ENCODE measurements at places on chromosomes 7 and 10.

DNA sequence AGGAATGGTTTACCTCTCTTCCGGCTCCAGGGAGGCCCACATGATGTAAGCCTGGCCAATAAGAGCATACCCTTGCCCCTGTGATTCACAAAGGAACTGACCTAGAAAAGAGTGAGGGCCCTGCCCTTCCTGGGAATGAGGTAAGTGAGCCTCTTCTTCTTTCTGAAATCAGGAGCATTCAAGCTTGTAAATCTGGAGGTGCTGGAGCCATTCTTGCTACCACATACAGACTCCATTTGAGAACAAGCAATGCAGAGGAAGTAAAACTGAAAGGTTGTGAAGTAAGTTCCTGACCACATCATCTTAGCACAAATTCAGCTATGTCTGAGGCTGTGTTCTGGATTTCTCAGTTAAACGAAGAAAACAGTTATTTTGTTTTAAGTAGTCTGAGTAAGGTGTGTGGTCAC is 132.2 kb downstream of the CD36 start:
- peak; percentile 18 for DNase-seq

GRCh38 chr7:93955304-93955703 is 33.8 kb downstream of the GNG11 start:
- DNase-seq, result no peak

- DNase-seq, result no peak
Measured at GRCh38 chr10:102300278-102300843, 55.0 kb downstream of the GBF1 start.

DNA sequence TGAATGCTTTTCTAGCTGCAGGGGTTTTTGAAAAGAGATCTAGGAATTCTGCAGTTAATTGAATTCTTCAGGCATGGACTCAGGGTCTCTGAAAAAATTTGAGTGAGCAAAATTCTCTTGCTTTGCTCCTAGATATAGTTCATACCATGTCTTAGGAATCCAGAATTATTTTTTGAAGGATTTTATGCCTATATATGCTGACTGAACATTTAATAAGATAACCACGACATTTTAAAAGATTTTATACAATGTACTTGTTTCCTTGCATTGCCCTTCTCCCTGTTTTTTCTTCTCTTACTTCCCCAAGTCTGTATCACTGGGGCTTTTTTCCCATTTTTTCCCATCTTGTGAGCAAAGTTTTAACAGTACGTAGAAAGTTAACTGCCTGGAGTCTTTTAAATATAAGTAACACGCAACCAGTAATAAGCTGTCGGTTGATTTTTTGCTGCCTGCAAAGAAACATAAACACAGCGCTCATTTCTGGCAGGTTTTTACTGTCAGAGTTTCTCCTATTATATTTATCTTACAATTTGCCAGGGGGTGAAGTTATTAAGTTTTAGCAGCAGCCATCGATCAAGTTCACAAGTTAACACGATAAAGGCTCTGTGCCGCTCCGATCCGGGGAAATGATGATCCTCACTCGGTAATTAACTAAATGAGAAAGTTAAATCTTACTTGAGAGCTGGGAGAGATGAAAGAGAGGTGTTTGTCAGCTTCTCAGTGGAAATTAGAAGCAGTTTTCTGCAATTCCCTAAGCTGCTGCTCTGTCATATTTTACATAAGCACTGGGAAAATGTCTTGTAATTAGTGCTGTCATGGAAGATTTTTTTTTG is 81.0 kb downstream of the POLL start:
- no peak for DNase-seq

- DNase-seq, result peak; percentile 48
Measured at GRCh38 chr7:24705461-24705954, 51.8 kb downstream of the GSDME start.

DNA sequence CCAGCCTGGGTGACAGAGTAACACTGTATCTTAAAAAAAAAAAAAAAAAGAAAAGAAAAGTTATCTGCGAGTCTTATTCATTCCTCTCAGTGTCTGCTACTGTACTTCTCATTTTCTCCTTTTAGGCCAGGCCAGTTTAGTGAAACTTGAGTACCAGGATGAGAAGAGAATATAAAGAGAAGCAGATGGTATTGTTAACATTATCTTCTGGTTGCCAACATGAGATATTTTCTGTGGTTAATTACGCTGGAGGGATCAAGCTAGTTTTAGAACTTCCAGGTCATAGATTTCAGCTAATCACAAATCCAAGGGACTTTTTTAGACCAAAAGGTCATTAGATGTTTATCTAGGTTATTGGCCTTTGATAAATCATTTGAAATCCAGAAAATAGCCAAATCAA is 252.6 kb upstream of the SMIM30 start:
- DNase-seq, result no peak

DNA sequence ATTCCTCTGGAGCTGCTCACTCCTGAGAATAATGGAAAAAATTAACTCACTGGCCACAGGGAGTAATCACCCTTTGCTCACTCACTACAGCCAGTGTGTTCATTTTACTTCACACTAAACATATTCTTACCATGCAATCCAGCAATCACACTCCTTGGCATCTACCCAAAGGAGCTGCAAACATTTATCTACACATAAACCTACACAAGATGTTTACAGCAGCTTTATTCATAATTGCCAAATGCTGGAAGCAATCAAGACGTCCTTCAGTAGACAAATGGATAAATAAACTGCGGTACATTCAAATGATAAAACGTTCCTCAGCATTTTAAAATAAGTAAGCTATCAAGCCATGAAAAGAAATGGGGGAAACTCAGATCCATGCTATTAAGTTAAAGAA is 34.2 kb upstream of the POM121L12 start:
- no peak for DNase-seq

GRCh38 chr10:88256886-88257285 is 326.2 kb downstream of the RNLS start:
- DNase-seq, result no peak

DNA sequence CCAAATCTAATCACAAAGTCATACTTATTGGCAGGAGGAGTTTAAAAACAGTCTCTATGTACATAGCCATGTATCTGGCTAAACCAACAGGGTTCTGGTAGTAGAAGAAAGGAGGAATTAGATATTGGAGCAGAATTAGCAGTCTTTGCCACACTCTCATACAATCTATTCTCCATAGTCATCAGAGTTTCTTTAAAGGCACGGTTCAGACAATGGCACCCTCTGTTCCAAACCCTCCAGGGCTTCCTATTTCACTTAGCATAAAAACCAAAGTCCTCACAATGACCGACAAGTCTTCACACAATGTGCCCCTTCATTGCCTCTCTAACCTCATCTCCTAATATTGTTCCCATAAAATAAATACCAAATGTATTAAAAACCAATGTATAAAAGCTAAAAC is 12.7 kb downstream of the ZNF438 start:
- no peak for DNase-seq

GRCh38 chr10:49508654-49509053 is 30.3 kb downstream of the ERCC6 start:
- no peak for DNase-seq

DNA sequence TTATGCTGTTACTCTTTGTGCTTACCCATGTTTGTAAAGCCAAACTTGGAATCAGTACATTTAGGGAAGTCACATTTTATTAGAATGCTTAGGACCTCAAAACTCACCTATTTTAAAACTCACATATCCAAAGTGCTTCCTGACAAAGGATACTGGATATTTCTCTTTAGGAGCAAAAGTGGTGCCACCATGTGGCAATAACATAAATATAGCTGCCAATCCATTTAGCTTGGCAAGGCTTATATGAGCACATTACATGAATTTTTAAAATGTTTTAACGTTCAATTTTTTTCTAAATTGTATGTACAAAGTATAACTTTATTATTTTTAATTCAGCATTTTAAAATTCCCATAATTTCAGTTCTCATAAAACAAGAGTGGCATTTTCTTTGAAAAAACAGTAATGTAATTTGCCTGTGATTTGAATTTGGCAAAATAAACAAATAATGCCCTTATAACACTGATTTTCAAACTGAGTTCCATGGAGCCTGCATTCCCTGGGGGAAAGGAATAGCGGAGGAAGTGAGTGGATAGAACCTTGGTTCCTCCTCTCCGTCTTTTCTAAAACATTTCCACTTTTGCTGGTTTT is 75.4 kb downstream of the HDAC9 start:
- peak; percentile 44 for DNase-seq

DNA sequence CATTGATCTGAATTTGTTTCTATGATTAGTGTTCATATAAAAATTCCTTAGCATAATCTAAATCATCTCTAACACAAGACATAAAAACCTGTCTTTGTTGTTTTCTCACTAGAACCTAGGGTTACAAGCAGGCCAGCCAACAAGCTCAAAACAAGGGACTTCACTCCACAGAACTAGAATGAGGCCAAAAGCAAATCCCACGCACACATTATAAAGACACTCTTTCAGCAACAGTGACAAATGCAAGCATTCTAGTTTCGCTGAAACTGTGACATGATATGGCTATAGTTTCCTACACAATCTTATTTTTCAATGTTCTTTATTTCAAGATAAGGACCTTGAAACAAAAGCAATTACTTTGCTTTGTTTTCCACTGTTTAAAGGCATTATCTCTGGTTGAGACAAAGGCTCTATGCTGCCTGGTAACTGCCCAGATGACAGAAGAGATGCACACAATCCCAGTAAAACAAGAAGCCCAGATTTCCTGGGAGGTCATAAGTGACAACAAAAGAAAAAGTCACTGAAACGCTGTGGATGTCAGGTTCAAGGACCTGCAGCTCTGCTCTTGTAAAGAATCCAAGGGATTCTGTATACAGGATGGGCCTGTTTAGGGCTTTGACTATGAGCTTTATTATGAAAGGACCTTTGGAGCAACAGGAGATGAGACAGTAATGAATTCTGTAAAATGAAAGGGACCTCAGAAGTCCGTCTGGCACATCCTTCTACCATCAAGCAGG is 105.3 kb downstream of the SORCS1 start:
- DNase-seq, result no peak

- no peak for DNase-seq
Measured at GRCh38 chr10:25059990-25060389, 43.6 kb downstream of the THNSL1 start.
